ENCODE measurements at places on chromosomes 6 and 20.

- DNase-seq: no peak
Measured at GRCh38 chr6:8436966-8437365, 1.6 kb upstream of the SLC35B3 start.

DNA sequence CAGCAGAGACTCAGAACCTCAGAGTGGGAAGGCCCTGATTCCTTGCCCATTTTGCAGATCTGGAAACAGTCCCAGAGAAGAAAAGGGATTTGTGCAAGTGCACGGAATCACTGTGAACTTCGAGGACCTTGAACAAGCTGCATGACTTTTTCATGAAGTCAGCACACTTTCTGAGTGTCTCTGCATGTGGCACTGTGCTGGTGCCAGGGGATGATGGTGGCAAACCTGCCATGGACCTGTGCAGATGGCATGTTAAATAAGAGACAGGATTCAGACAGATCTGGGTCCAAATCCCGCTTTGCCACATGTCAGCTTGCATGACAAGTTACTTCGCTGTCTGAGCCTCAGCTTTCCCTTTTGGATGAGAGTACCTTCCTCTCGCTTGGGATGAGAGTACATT is 26.8 kb downstream of the ZNF831 start:
- no peak for DNase-seq

DNA sequence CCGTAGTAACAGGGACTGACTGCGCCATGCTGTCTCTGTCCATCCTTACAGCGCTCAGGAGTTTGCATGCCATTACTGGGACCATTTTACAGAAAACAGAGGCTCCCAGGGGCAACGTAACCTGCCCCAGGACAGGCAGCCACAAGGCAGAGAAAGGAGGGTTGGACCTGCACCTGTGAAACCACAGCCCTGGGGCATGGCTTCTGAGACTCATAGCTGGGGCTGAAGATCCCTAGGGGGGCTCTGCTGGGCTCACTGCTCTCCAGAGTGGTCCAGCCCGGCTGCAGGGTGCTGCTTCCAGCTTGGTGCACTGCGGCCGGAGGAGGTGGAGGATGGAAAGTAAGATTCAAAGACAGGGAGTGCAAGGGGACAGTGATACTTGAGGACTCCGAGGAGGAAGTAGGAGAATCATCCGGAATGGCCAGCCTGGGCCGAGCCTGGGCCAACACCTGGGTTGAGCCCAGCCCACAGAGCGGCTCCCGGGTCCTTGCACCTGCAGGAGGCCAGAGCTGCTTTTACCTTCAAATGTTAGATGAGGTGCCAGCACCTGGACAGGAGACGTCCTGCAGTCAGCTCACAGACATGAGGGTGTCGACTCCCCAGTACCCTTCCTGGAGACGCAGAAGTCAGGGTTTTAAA is 183.2 kb downstream of the CDH4 start:
- no peak for DNase-seq

DNA sequence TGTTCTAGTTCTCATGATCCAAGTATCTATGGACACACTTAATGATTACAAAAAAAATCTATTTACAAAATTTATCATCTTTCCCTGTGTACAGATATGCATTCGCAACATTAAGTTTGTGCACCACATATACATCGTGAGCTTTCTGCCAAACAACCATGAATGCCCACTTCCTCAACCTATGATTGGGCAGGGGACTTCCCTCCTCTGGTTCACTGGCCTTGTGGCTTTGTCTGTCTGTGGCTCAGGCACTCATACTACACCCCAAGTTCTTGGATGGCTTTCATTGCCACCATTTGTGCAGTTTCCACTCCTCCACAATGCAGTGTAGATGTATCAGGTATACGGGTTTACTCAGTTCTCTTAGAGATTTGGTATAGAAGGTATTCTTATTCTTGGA is 74.9 kb downstream of the HS3ST5 start:
- DNase-seq: no peak

- DNase-seq: no peak
Measured at GRCh38 chr20:50144362-50144761, 9.2 kb downstream of the PEDS1 start.

DNA sequence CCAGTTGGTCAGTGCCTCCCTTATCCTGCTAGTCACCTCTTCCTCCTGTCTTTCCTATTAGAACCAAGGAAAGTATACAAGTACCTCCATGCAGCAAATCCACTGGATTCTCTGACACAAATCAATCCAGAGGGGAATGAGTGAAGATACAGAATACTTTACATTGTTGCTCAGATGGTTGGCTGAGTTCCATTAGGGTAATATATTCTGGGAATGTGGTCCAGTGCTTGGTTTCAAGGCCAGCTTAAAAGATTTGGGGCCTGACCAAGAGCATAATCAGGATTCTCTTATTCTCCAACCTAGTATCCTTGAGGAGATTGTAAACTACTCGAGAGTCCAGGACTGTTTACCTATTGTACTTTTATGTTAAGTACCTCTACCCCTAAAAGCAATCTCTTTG is 23.0 kb downstream of the CARMIL1 start:
- no peak for DNase-seq

DNA sequence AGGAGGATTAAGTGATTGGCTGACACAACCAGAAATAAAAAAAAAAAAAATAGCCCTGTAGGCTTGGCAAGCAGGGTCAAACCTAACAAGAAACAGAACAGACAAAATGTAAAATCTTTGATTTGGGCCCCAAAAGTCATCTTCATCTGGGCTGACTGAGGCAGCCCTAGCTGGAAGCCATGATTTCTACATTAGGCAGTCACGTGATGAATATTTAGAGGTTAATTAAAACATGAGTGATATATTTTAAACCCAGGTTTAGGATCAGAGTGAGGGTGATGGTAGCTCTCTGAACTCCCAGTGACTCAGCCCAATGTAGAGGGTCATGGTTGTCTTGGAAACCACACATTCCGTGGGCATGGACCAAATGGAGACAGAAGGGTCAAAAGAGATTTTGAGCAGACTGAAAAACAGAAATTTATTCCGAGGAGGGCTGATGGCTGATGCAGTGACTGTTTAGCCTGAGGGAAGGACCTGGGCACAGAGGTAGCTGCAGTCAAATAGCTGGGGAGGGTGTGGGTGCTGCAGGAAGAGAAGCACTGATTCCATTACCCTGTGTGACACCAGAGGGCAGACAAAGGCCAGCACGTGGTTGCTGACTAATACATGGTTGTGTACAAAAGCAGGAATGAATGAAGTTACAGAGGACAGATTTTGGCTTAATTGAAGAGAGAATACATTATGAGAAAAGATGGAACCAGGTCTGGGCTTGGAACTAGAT is 573.1 kb upstream of the CHD6 start:
- DNase-seq: no peak

DNA sequence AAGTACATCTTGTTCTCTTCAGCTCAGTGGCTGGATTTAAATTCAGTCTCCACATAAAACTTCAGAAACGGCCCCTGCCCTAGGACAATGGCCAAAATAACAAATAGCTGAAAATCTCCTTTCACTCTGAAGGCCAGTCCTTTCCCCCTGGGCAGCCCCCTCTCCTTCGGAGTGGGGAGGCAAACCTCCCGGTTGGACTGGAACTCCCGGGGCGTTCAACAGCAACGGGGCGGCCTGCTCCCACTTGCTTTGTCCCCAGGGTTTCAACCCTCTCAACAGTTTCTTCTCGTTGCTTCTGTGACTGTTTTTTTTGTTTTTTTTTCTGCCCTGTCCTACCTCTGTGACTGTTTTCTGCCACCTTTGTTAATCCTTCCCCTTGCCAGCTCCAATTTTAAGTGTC is 102.6 kb upstream of the DUSP22 start:
- no peak for DNase-seq

- peak; percentile 57 for DNase-seq
Measured at GRCh38 chr20:34938466-34939163, 17.0 kb downstream of the GSS start.

DNA sequence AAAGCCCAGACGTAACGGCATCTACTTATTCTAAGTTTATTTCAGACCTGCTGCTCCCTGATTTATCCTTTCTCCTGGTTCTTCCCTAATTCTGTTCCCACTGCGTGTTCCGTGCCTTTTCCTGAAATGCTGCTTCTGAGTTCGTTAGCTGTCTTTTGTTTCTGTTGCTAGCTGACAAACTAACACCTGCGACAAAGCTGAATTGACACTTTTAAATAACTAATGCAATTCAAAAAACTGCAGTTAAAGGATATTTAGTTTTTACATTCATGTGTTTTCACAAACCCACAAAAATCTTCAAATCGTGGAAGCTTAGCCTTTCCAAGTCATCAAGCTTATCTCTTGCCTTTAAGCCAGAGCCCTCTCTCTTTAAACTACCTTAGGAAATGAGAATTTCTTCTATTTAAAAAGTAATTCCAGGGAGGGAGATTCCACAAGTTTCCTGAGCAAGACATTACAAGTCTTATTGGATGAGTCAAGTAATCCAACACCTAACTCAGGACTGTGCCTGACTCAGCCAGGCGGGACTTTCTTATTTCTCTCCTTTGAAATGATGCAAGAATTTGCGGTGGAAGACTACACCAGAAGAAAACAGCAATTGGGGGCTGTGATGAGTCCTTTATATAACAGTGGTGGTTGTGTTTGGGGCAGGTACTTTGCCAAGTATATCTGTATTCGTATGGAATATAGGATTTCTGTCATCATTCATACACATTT is 6.3 kb downstream of the ADTRP start:
- no peak for DNase-seq

DNA sequence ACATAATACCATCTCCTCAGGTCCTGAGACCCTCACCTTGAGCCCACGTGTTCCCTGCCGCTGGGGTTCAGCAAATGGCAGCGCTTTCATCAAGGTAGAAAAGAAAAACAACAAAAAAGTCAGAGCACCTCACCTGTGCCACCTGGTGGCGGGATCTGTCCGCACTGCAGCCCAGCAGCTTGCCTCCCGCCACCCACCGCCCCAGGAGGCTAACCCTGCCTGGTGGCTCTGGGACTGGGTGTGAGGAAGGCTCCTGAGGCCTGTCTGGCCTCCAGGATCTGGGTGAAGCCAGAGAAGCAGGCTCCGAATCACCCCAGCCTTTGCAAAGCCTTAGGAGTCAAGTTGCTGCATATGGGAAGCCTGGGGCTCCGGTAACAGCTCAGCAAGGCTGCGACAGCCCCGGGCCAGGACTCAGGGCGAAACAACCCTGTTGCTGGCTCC is 270.8 kb downstream of the BMP7 start:
- no peak for DNase-seq

- no peak for DNase-seq
Measured at GRCh38 chr20:33009214-33010132, 2.0 kb downstream of the BPIFB2 start.

DNA sequence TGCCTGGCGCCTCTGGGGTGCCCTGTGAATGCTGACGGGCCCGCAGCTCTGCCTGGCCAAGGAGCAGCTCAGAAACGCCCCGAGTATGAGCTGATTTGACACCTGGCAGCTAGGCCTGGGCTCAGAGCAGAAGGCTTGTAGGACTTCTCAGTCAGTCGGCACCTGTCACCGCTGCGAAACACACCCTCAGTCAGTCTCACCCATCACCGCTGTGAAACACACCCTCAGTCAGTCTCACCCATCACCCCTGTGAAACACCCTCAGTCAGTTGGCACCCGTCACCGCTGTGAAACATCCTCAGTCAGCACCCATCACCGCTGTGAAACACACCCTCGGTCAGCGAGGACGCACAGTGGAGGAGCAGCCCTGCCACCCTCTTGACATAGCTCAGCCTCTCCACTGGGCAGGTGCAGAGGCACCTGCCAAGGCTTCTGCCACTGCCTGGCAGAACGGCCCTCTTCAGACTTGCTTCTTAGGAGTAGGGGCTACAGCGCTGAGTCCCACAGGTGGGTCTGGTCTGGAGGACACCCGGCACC is 109.0 kb downstream of the PSMB1 start:
- no peak for DNase-seq

DNA sequence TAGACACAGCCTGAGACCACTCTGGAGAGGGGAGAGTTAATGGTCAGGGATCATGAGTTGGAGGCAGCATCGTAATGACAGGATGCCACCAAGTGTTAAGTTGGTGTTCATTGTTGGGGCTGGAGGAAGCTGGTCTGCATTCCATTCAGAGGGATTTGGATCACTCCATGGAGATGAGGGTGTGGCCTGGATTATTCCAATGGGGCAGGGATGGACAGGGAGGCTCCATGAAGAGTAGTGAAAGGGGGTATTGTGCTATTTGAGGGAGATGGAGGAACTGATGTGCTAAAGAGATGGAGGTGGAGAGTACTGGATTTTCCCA is 1.1 kb downstream of the SAPCD1 start:
- DNase-seq: peak; percentile 16

GRCh38 chr20:5195655-5196054 is 68.8 kb downstream of the CDS2 start:
- no peak for DNase-seq

- no peak for DNase-seq
Measured at GRCh38 chr6:112800916-112801315, 453.8 kb downstream of the RFPL4B start.

GRCh38 chr20:61094581-61094980 is 157.5 kb upstream of the CDH4 start:
- DNase-seq: no peak

DNA sequence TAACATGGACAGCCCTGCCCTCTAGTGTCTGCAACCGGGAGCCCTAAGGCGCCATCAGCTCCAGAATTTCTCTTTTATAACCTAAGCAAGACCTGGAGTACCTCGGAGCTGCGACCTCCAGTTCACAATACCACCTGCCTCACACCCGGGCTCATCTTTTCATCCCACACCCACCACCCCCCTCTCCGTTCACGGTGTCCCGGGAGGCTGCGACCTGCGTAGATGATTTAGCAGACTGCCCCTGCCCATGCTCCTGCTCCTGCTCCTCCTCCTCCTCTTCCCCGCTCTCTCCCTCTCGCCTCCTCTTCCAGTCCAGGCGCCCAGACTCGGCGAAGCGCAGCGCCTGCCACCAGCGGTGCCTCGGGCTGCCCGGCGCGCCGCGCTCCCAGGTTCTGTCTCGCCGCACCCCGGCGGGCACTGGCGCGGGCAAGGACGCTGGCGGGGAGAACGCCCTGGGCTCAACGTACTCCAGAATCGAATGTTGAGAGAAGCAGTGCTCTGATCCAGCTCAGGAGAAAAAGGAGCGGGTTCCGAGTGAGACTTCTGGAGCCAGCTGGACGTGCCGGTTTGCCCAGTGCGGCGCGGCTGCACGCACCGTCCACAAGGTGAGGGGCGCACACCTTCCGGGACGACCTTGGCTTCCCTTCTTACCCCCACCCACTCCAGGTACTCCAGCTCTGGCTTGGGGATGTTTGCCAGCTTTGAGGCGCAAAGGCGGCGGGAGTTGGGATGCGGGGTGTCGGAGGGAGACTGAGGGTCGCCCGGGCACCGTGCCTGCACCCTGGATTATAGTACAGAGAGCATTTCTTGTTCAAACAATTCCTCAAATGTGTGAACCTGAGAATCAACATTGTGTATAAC is at the start of gene HTR1E:
Gene HTR1E, plus strand, starts transcription at position 310 of the 861 bp plus-strand sequence. CDS start 77,807 bp downstream, outside the sequence.
- DNase-seq: no peak

- no peak for DNase-seq
Measured at GRCh38 chr20:16745204-16745603, 3.0 kb upstream of the OTOR start.

Measured in pons (tissue), 1 donor.